Activated B cell treated with CpG ODN at 0.5 μM for 24 hours (primary cell): ENCODE measurements at places on chromosomes 2 and 18.

DNA sequence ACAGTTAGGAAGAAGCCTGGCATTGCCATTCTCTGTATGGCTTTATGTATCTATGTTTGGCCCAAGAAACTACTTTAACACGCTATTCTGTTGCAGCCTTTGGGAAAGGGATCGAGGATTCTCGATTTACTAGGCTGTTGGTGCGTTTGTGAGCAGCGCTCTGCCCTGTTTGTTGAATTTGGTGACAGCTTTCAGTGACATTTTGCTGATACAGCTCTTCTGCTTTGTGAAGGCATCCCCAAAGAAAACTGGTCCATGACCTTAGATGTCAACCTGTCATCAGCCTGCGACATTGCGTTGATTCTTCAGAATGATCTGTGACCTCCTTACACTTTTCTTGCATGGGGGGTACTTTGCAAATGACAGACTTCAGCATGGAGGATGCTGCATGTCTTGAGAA, 431.5 kb downstream of the ARHGAP15 start:
- DNase-seq, result no peak

GRCh38 chr18:573385-573784, 6.8 kb upstream of the CETN1 start:
- DNase-seq, result no peak

DNA sequence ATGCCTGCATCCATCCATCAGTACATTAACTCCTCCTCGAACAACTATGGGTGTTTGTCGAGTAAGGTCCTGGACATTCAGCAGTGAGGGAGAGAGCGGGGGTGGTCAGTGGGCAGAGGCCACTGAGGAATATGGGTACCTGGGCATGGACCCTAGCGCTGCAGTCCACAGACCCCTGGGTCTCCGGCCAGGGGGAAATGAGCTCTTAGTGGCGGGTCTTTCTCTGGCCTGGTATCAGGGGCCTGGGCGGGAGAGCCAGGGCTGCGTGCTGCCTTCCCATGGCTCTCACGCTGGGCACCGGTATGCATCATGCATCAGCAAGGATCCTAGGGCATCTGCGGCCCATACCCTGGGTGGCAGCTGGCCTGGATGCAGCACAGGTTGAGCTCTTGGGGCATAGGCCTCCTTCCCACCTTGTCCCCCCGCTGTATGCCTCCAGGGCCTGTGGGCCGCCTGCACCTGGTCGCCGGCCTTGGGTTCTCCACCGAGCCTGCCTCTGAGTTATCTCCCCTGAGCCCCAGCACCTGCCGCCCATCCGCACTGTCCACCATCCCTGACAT, 1.3 kb upstream of the MOCOS start:
- no peak for DNase-seq

- DNase-seq, result no peak
These were observed 203.3 kb downstream of the TCF4 start for GRCh38 chr18:55384551-55385275.

- DNase-seq, result no peak
These were observed 75.4 kb downstream of the CERKL start for GRCh38 chr2:181581534-181581933.

DNA sequence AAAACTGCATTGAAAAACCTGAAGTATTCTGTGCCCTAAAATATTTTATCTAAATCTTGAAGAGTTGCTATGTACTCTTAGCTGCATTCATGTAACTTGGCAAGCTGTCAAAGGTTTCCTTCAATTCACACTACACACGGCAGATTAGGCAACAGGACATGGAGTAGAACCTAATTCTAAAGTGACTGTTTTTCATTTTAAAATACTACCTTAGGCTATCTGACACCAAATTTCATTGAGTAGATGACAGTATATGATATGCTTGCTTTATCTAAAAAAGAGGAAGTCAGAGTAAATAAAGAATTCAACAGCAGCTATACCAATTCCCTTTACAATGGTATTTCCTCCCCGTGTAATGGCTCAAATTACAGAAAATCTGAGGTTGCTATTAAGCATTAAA, 45.4 kb downstream of the EXOC6B start:
- no peak for DNase-seq

GRCh38 chr2:119006441-119006840, 64.4 kb downstream of the MARCO start:
- no peak for DNase-seq

DNA sequence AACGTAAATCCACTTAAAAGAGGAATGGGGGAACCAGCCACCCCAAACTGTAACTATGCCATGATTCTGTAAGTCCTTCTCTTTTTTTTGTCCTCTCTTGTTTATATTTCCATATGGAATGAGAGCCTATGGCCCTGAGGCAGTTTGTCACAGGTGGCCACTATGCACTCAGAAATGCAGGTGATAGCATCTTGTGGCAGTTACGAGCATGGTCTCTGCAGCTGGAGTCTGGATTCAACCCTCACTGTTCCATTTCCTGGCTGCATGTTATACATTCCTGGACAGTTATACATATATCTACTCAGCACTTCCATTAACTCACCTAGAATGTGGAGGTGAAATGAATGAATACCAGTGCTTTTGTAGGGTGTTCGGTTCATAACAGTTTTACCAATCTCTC, 291.5 kb upstream of the FANCL start:
- no peak for DNase-seq

DNA sequence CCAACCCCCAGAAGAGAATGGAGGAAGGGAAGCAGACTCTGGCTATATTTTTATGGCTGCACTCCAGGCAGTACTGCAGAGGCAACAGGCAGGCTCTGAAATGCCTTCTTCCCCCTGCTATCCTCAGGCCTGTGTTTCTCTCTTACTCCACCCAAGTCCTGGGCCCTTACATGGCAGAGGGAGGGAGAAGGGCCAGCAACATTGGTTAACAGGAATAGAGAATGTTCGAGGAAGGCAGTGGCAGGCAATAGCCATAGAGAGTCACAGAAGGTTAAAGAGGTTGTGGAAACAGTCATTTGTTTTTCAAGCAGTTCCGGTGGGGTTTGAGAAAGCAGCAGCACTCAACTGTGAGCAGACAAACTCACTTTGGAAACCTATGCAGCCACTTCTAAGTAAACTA, 15.1 kb upstream of the DARS1 start:
- DNase-seq, result no peak

GRCh38 chr2:40556293-40556692, 104.4 kb upstream of the SLC8A1 start:
- no peak for DNase-seq

GRCh38 chr2:235592430-235592829, 98.6 kb downstream of the AGAP1 start:
- DNase-seq, result no peak

GRCh38 chr2:64105670-64106461, 38.4 kb downstream of the PELI1 start:
- DNase-seq, result no peak

- DNase-seq, result no peak
These were observed 69.0 kb downstream of the POLR1A start for GRCh38 chr2:86036669-86037138.

GRCh38 chr18:79548077-79548450, 131.5 kb upstream of the CTDP1 start:
- DNase-seq, result no peak

GRCh38 chr2:66242099-66242789, 192.7 kb upstream of the MEIS1 start:
- DNase-seq, result no peak

DNA sequence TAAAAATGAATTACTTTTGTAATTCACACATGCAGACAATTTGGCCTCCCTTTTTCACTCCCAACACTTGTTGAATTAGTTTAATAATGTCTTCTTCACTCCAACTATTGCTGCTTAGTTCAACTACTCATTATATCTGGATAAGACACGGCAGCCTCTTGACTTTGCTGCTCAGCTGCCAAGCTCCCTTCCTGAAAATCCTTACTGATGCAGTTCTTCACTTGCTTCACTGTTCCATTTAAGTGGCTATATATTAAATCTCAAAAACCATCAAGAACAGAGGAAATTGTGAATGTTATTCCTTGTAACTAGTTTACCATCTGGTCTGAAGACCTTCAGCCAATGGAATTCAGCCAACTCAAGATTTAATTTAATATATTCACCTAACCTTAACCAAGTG, 127.1 kb downstream of the NCOA1 start:
- no peak for DNase-seq

- DNase-seq, result no peak
These were observed 65.8 kb upstream of the CELF4 start for GRCh38 chr18:37631422-37631821.
